Breast epithelium (tissue), 4 donors: ENCODE measurements at places on chromosomes 12 and 14. TPM values are rescaled to one million over a fixed set of nuclear protein-coding genes. Genes with fewer than 3 reads are reported as not detected.

Gene MOK
- 23.9 TPM for total RNA-seq

- DNase-seq = no peak
Measured at GRCh38 chr12:90801776-90802175, 153.2 kb downstream of the CCER1 start.

DNA sequence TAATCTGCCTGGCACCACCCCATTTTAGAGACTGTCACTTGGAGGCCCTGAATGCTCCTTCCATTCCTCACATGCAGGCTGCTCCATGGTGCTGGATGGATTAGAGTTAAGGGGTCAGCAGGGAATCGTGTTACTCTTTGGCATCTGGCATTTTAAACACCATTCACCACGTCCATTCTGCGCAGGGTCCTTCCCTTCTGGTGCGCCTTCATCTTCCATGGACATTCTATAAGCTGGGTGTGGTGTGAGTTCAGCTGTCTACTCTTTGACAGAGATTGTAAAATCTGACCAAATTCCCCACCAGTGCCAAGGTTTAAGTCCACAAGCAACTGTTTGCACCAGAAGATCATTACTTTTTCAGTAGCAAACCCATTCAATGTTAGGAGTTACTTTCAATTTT lies 47.8 kb downstream of the GIT2 start:
- no peak for DNase-seq

- no peak for DNase-seq
Measured at GRCh38 chr14:21241218-21241819, 27.9 kb downstream of the HNRNPC start.

Gene TCL1B
- not detected for total RNA-seq

- no peak for DNase-seq
Measured at GRCh38 chr14:56274556-56274955, 156.3 kb downstream of the PELI2 start.

GRCh38 chr12:105907982-105908381 lies 230.8 kb downstream of the NUAK1 start:
- no peak for DNase-seq

GRCh38 chr14:99812096-99812750 lies 19.0 kb downstream of the EML1 start:
- no peak for DNase-seq

Gene CLEC2B
- 18.4 TPM for total RNA-seq

DNA sequence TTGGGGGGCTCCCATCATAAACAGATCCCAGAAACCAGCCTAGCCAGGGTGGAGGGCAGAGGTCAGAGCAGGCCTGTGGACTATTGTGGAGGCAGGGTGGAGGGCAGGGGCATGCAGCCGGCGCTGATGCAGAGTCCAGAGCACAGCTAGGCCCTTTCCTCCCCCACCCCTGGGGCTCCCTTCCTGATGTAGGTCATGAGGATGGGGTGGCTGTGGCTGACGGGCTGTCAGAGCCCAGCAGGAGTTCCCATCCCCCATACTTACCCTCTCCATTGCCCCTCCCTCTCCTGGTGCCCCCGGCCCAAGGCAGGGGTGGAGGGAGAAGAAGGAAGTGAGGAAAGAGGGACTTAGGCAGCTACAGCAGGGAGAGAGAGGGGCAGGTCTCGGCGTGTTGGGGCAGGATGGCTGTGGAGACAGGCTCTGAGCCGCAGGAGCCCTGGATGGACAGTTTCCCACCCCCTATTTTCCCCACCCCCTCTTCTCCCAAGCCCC lies 5.7 kb upstream of the ZNF385A start:
- no peak for DNase-seq

Gene GUCY2C
- 1.3 TPM for total RNA-seq

DNA sequence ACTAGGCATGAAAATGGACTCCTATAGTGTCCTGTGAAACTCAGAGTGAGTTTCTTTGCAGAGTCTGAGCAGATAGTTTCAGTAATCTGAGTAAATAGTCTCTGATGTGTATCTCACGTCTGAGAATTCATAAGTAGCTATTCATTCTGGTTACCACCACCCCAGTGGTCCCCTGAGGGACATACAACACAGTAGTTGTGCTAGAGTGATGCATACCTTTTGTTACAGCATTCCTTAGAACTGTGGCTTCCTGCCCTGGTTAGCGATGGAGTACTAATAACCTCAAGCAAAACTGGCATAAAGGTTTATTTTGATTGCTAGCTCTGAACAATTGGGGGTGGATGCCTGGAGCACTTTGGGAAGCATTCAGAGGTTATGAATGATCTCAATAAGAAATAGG lies 114.7 kb downstream of the DAAM1 start:
- peak; percentile 32 for DNase-seq

- DNase-seq = no peak
Measured at GRCh38 chr14:73209953-73210352, 27.4 kb upstream of the PAPLN start.

GRCh38 chr12:116528498-116528897 lies 30.7 kb upstream of the MAP1LC3B2 start:
- DNase-seq = no peak

- no peak for DNase-seq
Measured at GRCh38 chr12:105220929-105221290, 15.1 kb downstream of the APPL2 start.

DNA sequence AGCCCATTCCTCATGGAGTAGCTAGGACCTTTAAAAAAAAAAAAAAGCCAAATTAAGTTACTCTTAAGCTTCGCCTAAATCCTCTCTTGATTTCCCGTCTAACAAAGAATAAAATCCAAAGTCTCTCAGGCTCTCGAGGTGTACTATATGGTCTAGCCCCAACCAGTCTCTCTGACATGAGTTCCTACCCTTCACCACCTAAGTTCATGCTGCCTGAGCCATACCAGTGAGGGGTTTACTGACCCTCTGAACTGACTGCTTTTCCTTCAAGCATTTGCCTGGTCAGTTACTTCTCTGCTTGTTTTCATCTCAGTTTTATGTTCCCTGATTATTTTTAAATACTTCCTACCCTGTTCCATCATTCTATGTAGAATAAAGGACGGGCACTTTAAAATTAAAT lies 58.2 kb upstream of the KCNMB4 start:
- no peak for DNase-seq

DNA sequence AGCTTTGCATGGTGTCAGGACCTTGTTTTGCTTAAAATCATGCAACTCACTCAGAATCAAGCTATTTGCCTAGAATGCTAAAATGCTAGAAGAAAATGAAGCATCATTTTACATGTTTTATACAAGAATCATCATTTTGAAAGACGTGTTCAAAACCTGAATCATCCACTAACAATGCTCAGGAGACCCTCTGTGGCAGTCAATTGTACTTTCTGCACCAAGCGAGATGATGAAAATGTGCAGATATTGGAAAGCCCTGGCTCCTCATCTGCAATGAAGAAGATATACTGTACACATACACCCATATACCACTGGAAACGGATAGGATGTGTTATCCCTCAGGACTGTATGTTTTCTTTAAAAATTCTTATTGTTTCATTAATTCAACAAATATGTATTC lies 92.7 kb downstream of the DYRK2 start:
- DNase-seq = no peak

DNA sequence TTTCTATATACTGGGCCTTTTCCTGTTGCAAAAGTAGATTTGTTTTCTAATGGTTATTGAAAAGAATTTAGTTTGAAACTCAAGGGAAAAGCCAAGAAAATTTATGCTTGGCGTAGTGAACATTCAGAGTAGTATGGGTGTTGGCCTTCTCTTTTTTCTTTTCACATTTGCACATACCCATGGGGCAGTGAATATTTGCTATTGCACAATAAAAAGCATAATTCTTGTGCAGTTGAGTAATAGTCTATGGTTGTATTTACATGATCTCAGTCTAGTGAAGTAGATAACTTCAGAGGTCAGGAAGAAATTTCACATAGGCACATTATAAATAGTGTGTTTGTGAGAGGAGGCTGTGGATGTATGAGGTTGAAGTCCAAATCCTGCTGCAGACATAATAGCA lies 158.1 kb downstream of the FLRT2 start:
- DNase-seq = no peak

DNA sequence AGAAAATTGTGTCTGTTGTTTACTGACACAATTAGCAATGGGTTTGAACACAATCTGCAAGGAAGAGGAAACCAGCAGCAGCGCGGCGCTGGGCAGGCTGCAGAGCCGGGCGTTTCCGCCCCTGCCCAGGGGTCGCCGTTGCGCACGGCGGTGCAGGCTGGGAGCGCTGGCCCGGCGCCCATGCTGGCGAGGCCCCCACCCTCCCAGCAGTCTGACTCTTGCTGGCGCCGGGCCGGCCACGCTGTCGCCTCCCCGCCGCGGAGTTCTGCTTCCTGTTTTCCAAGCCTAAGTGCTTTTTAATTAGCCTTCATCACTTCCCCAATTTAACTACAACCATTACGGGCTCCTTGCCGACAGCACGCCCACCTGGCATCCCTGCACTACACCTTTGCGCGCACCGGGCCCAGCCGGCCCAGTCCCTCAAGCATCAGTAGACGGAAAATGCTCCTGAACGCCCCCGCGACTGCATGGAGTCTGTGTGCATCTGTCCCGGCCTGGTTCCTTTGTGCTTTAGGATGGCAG lies 212.1 kb downstream of the GXYLT1 start:
- DNase-seq = peak; percentile 58

DNA sequence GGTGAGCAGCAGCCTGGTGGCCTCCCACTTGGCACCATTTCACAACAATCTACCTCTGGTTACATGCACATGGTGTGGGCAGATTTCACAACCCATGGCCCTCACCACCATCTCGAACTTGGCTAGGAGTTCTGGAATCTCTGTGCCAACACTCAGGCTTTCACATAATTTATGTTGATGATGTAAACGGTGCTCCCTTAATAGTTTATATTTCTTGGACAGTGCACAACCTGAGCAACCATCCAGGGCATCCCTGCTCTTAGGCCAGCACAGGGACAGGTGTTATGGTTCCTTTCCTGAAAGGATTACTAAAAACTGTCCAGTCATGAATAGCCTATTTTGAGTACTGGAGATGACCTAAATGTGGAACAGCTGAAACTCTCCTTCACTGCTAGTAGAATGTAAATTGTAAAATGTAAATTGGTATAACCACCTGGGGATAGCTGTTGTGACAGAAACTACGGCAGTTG lies 28.6 kb downstream of the ABCB9 start:
- no peak for DNase-seq

DNA sequence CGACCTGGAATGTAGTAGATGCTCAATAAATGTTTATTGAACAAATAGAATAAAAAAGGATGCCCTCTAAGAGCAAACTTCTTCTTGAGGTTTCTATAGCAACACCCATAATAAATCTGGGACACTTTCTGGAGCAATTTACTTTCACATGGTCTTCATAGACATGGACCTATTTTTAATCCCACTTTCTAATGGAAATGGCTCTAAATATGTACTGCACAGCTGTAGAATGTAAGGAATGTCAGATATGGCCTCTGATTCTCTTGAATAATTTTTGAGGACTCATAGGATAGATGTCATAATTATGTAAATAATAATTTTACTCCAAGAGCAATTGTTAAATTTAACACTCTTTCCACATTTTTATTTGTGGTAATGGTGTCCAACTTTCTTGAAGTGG lies 133.5 kb upstream of the DAAM1 start:
- DNase-seq = no peak

- DNase-seq = no peak
Measured at GRCh38 chr14:52265253-52265652, 2.2 kb upstream of the PTGDR start.

DNA sequence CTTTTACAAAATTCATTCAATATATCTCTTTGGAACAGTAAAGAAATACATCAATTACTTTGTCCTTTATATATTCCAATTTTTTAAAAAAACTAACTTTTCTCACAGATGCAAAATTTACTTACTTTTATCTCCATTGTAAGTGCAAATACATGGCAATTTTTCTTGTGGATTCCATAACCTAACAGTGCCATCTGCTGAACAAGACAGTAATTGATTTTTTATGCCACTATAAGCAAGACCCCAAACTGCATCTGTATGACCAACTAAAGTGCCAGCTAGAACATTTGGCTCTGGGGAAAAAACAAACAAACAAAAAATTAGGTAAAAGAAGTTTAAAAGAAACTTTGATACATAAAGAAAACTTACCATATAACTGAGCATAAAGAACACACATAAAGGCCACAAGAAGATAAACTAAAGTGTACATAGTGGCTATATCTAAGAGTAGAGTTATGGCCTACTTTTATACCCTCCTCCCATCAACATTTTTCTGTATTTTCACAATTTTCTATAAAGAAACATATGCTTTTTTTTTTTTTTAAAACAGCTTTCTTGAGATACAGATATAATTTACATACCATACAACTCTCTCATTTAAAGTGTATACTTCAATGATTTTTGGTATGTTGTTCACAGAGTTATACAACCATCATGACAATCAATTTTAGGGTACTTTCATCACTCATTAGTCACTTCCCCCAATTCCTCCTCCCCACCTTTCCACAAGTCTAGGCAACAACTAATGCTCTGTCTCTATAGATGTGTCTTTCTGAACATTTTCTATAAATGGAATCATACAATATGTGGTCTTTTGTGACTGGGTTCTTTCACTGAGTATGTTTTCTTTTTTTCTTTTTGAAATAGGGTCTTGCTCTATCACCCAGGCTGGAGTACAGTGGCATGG lies 32.6 kb downstream of the COCH start:
- no peak for DNase-seq

DNA sequence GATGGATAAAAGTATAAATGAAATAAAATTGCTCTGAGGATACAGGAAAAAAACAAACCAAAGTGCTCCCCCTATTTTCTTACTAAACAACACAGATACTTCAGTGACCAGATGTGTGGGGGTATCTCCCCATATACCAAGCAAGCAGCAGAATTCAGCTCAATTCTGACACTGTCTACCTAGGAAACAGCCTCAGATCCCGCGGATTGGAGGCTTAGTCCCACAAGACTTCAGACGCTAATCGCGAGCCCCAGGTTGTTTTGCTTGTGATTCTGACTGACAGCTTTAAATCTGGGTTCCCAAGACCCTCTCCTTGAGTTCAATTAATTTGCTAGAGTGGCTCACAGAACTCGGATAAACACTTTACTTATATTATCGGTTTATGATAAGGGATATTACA lies 17.3 kb downstream of the NFKBIA start:
- DNase-seq = no peak

DNA sequence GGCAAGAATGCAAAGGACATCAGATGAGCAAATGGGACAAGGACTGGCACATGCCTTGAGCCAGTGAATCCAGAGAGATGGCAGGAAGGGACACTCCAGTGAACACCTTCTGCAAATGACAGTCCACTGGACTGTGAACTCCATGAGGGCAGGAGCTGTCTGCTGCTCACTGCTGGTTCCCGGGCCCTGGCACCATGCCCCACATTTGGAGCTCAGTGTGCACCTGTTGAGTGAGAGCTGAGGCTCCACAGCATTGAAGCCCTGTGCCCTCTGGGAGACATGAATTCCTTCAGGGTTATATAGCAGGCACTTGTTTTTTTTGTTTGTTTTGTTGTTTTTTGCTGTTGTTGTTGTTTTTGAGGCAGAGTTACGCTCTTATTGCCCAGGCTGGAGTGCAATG lies 13.1 kb downstream of the PRIMA1 start:
- DNase-seq = no peak

DNA sequence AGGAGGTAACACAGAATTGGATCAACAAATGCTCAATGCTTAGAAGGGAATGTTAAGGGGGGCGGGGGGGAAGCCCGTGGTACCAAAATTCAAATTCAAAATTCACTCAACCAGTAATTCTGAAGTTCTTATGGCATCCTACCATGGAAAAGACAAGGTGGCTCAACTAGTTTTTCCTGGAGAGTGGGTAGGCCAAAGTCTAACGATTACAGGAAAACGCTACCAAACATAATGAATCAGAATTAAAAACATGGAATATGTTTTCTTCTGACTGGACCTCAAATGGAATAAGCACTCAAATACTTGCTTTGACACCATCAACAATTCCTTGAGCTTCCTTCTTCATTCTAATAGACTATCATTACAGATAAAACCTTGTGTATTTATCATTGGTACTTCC lies 2.3 kb downstream of the NACA start:
- no peak for DNase-seq
